ENCODE measurements at places on chromosomes 16 and 17.
A peak's percentile ranks its signal among the peaks of the same experiment; 100 is the strongest.

- no peak for DNase-seq
- H3K4me3 ChIP-seq = no peak overlapping the region
- H3K36me3 ChIP-seq = no peaks in the 10 kb centered on the region
- H3K27ac ChIP-seq = no peak overlapping the region
- H3K27me3 ChIP-seq = no peaks in the 10 kb centered on the region
These were observed 20.7 kb upstream of the BCAR1 start for GRCh38 chr16:75272097-75272551.

DNA sequence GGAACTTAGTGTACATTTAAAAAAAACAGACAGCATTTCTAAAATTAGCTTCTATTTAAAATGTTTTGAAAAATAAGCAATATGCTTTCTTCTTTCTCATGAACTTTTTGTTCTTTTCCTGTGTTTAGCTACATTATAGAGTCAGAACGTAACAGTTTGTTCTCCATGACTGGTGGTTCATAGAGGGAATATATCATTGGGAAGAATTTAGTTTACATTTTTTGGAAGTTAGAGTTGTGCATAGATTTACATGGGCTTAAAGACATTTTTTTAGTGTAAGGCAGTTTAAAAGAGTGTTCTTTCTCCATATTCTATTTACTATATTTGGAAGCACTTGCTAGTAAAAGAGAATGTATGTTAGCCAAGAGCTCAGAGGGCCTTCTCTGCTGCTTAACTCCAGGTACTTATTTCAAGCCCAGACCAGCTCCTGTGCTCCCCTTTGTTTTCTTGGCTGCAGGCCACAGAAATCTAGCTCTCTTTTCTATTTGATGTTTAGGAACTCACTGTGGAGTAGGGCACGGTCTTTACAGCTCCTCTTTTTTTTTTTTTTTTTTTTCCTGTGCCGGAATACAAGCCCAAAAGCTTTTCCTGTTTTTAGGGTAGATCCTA is 20.2 kb downstream of the AP2B1 start:
- H3K36me3 ChIP-seq = peaks cover 99% of the 10 kb centered on the region
- no peak overlapping the region for H3K4me3 ChIP-seq
- DNase-seq = no peak

DNA sequence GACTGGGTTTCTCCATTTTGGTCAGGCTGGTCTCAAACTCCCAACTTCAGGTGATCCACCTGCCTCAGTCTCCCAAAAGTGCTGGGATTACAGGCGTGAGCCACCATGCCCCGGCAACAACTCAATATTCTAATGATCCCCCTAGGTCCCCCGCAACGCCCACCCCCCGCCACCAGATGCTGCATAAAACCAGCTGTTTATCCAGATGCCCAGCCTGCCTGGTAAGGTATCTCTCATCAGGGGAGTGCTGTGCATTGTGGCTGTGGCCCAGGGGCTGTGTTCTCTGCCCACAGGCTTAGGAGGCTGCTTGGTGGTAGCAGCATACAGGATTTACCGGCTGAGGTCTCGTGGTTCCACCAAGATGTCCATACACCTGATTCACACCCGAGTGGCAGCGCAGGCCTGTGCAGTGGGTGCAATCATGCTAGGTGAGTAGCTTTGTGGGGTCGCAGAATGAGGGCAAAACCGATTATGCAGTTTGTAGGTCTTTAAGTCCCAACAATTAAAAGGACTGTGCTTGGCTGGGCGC is 1.3 kb downstream of the HIGD1B start:
- DNase-seq = no peak
- H3K27me3 ChIP-seq = no peaks in the 10 kb centered on the region
- no peaks in the 10 kb centered on the region for H3K4me1 ChIP-seq
- no peak overlapping the region for H3K4me3 ChIP-seq
- peaks cover 44% of the 10 kb centered on the region for H3K36me3 ChIP-seq

DNA sequence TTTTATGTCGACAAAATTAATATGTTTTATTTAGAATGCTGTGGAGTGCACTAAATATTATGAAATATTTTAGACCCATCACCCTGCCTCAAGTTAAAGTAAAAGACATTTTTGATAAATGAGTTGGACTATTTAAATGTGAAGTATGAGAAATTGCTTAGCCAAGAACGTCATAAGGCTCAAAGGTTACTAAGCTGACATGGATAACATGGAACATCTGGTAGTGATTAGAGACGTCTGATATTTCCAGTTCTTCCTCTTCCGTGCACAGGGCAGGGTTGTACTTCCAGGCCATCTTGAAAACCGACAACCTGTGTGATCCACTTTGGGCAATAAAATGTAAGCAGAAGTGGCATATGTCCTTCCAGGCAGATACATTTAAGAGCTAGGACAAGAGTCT is 7.2 kb upstream of the CCL8 start:
- peak overlapping the region; percentile 69 for H3K27ac ChIP-seq
- H3K36me3 ChIP-seq = no peaks in the 10 kb centered on the region
- no peaks in the 10 kb centered on the region for H3K27me3 ChIP-seq

DNA sequence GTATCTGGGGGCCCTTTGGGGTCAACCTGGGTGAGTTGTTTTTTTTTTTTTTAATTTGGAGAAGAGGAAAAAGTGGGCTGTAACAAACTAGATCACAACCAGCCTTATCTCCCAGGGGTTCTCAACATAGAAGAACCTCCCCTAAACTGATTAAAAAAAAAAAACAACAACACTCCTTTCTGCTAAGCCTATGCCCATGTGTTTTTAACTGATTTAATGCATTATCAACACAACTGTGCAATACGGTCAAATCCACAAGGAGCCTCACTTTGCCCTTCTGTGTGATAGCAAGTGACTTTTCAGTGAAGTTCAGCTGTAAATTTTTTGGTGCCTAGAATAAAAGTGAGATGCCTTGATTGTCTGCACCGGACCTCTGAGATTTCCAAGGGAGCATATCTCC is 646 bp downstream of the MYH11 start:
- H3K4me3 ChIP-seq = peak overlapping the region; percentile 49
- no peaks in the 10 kb centered on the region for H3K27me3 ChIP-seq
- no peaks in the 10 kb centered on the region for H3K36me3 ChIP-seq

GRCh38 chr17:10328206-10328605 is 44.6 kb downstream of the MYH13 start:
- no peaks in the 10 kb centered on the region for H3K4me1 ChIP-seq
- H3K36me3 ChIP-seq = no peaks in the 10 kb centered on the region
- H3K27ac ChIP-seq = no peak overlapping the region

- H3K27ac ChIP-seq = peak overlapping the region; percentile 95
- peak; percentile 92 for DNase-seq
- H3K36me3 ChIP-seq = no peaks in the 10 kb centered on the region
- no peaks in the 10 kb centered on the region for H3K27me3 ChIP-seq
- H3K4me1 ChIP-seq = peaks cover 72% of the 10 kb centered on the region
These were observed 19.5 kb downstream of the CD7 start for GRCh38 chr17:82297714-82298537.

DNA sequence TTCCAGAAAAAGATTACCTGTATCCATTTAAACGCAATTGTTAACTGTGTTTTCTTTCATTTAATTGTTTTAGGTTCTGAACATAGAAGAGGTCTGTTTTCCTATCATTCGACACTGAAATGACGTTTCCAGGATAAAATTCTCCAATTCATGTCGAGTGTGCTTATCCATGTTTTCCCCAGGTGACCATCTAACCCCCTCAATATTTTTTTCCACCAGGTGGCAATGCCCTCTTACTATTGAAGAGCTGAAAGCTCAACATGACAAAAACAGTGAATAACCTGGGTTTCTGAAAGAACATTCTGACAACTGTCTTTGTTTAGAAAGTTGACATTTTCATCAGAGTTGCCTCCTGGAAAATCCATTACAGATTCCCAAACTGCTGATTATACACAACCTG is 948.7 kb downstream of the KCNJ2 start:
- DNase-seq = no peak
- no peaks in the 10 kb centered on the region for H3K4me1 ChIP-seq
- no peaks in the 10 kb centered on the region for H3K36me3 ChIP-seq
- no peaks in the 10 kb centered on the region for H3K27me3 ChIP-seq
- H3K4me3 ChIP-seq = no peak overlapping the region

- no peak overlapping the region for H3K4me3 ChIP-seq
- H3K27ac ChIP-seq = no peak overlapping the region
- H3K4me1 ChIP-seq = no peaks in the 10 kb centered on the region
- no peaks in the 10 kb centered on the region for H3K36me3 ChIP-seq
- no peaks in the 10 kb centered on the region for H3K27me3 ChIP-seq
These were observed 23.0 kb downstream of the DNAH2 start for GRCh38 chr17:7740481-7741001.
